Central memory CD8-positive, alpha-beta T cell (primary cell): ENCODE measurements at places on chromosomes 3 and 15.

DNA sequence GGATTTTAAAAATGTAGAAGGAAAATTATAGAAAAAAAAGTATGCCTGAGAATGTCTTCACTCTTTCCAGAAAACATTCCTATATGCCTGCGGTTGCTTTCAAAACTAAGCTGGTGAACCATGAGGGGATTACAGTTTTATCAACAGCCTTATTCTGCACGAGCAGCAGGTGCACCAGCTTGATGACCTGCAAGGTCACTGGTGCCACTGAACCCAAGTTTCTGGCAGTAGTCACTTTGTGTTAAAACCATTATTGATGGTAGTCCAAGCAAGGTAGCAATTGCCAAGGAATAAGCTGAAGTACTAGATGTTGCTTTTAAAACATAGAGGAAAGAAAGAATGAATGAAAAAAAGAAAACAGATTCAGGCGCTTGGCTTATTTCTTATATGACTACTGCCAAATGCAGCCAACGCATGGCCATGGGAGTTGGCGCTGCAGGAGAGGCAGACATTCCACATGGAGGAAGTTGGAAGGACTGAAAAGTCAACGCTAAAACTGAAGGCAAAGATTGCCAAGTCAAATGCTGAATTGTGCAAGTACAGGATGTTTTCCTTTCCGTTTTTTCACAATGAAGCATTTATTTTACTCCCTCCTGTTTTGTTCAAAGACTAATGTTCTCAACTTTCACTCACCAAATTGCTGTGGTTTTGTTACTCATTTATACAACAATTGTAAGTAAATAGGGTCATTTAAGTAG, 601.4 kb downstream of the CADM2 start:
- no peaks in the 10 kb centered on the region for H3K27me3 ChIP-seq
- no peak overlapping the region for H3K4me3 ChIP-seq
- no peaks in the 10 kb centered on the region for H3K4me1 ChIP-seq
- DNase-seq, result no peak
- H3K27ac ChIP-seq, result no peak overlapping the region

DNA sequence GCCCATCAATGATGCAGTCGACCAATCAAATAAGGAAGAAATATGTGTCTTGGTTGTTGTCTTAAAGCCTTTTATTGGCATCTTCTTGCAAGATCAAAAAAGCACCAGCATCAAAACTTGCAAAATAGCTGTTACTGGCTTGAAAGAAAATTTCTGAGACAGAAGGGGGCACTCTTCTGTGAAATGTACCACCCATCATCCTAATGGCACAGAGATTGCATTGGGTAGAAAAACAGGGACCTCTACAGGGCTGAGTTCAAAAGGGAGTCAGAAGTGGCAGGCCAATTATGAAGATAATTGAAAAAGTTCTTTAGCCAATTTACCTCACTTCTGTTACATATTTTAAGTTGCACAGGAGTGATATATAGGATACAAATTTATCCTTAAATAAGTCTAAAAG, 122.3 kb upstream of the GPR149 start:
- H3K4me3 ChIP-seq, result no peak overlapping the region
- H3K27ac ChIP-seq, result no peak overlapping the region
- H3K36me3 ChIP-seq, result no peaks in the 10 kb centered on the region
- H3K4me1 ChIP-seq, result no peaks in the 10 kb centered on the region
- H3K27me3 ChIP-seq, result no peaks in the 10 kb centered on the region
- DNase-seq, result no peak

DNA sequence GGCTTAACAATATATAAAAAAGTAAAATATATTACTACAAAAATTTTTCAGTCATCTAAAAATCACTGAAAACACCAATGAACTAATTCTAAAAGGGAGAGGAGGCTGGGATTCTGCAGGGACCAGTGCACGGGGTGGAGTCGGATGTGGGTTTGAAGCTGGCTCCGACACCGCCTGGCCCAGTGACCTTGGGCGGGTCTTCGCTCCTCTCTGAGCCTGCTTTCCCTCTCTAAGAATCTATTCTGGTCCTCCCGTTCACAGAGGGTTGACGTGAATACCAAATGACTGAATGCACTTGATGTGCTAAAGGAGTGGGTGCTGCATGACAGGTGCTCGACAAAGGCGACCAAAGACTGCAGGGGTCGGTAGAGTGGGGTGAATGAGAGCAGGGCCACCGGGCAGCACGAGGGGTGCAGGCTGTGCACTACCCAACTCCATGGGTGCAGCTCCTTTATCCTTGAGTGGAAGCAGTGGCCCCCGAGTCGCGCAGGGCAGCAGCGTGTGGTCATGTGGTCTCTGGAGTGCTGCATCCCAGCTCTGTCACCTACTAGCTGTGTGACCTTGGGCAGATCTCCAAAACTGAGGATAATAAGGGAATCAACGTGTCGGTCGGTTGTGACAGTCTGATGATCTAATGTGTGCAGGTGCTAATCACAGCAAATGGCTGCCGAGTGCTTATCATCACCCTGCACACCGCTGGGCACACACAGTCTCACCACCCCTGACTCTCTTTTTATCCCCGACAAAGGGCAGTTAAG, 8.6 kb upstream of the IQSEC1 start:
- H3K27me3 ChIP-seq, result no peaks in the 10 kb centered on the region
- no peak overlapping the region for H3K4me3 ChIP-seq
- peaks cover 14% of the 10 kb centered on the region for H3K4me1 ChIP-seq
- no peak overlapping the region for H3K27ac ChIP-seq
- H3K36me3 ChIP-seq, result no peaks in the 10 kb centered on the region

DNA sequence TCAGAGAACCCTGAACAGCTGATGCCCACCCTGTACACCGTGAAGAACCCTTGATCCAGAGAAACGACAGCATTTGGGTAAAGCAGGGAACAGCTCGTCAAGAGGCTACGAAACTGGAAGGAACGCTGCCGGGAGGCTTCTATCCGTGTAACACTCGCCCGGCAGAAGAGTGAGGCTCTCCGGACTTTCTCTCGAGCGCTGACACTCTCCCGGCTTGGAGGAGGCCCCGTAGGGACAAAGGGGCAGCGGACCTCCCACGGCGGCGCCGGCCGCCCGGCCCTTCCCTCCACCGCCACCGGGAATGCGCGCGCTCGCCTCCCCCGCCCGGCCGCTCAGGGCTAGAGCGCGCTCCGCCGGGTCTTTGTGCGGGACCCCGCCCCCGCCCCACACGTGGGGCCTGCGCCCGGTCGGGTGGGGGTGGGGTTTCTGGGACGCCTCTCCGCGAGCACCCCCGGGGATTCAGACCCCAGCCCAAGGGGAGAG, 1.7 kb downstream of the HYAL2 start:
- peak overlapping the region; percentile 85 for H3K4me3 ChIP-seq
- DNase-seq, result no peak
- no peaks in the 10 kb centered on the region for H3K27me3 ChIP-seq
- H3K36me3 ChIP-seq, result peaks cover 5% of the 10 kb centered on the region
- H3K27ac ChIP-seq, result peak overlapping the region; percentile 83
- peaks cover 52% of the 10 kb centered on the region for H3K4me1 ChIP-seq

- H3K36me3 ChIP-seq, result no peaks in the 10 kb centered on the region
- no peak for DNase-seq
- peaks cover 9% of the 10 kb centered on the region for H3K4me1 ChIP-seq
- no peak overlapping the region for H3K4me3 ChIP-seq
- H3K27me3 ChIP-seq, result peaks cover 9% of the 10 kb centered on the region
Measured at GRCh38 chr15:31197497-31198414, 96.2 kb upstream of the TRPM1 start.

DNA sequence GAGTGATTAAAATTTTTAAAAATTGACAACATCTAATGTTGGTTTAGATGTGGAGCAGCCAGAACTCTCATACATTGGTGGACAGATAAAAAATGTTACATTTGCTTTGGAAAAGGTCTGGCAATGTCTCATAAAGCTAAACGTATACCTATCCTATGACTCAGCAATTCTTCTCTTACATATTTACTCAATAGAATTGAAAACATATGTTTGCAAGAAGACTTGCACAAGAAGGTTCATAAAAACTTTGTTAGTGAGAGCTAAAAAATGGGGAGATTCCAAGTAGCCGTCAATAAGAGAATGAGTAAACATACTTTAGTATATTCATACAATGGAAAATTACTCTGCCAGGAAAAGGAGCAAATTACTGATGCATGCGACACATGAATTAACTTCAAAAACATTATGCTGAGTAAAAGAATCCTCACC, 30.0 kb downstream of the MASP1 start:
- H3K4me1 ChIP-seq, result no peaks in the 10 kb centered on the region
- no peak overlapping the region for H3K27ac ChIP-seq
- no peaks in the 10 kb centered on the region for H3K36me3 ChIP-seq
- DNase-seq, result no peak
- no peak overlapping the region for H3K4me3 ChIP-seq

DNA sequence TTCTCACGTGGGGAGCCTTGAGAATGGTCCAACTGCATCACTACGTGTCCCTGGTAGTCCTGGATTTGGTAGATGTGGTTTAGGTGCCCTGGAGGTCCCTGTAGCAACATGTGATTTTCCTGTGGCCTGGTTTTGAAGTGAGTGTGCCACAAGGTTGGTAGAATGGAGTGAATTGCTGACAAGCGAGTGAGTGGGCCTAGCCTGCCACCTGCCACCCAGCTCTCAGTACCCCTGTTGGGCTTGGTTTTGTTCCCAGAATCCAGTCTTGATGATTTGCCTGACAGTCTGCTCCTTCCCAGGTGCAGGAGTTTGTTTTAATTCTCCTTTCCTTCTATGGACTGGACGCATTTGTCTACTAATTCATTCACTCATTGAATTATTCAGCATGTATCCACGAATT, 19.4 kb downstream of the RPLP1 start:
- DNase-seq, result no peak
- H3K27me3 ChIP-seq, result peaks cover 8% of the 10 kb centered on the region
- H3K36me3 ChIP-seq, result peaks cover 10% of the 10 kb centered on the region
- peaks cover 21% of the 10 kb centered on the region for H3K4me1 ChIP-seq
